C1 segment of cervical spinal cord (tissue), 14 donors: ENCODE measurements at places on chromosomes 12 and 14.

DNA sequence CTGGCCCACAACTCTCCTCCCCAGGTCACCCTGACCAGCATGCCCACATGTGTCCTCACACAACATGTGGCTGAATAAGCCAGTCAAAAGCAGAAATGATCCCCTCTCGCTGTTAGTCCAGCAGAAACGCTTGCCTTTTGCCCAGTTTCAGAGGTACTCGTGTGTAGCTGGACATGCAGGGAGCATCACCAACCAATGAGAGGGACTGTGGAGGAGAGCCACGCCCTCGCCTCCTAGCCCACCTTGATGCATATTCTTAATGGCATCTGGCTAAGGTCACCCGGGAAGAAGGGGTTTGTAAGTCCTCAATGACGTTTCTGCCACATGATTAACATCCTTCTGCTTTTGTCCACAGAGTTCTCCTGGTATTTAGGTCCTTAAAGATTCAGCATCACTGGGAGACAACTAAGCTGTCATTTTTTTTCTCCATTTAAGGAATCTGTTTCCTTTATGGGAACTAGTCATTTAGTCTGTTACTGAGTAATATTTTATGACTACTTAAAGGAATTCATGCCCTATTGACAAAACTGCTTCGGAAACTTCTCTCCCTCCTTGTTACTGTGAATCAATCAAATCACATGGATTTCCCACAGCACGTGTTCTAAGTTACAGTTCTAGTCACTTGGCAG is 134.0 kb downstream of the GCH1 start:
- DNase-seq = no peak

DNA sequence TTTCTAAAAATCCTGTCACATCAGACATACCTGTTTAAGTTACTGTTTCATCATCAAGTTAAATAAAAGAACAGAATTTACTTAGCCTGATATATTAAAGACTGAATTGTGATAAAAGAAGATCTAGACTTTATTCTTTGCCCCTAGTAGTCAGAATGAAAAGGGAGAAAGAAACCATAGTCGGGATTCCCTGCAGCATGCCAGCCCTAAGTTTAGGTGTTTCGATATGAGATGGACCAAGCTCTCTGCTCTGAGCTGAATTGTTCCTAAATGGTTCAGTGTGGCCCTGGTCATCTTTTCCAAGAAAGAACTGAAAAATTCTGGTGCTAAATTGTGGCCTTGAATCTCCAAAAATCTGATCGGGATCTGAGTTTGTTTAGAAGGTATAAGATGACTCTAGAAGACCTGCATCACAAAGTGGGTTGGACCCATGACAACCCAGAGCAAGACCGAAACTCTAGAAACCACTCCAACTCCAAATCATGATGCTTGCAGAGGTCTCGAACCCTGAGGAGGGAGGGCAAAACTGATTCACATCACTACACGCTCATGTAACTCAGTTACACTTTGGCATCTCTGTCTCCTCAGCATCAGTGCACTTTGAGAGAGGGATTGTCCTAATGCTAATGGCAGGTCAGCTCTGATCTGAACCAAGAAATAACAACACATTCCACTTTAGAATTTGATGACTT is 15.7 kb downstream of the PTGER2 start:
- no peak for DNase-seq

- no peak for DNase-seq
Observed at GRCh38 chr12:131001493-131001892, 47.8 kb downstream of the ADGRD1 start.

GRCh38 chr12:89345830-89346740 is 6.2 kb downstream of the DUSP6 start:
- no peak for DNase-seq

DNA sequence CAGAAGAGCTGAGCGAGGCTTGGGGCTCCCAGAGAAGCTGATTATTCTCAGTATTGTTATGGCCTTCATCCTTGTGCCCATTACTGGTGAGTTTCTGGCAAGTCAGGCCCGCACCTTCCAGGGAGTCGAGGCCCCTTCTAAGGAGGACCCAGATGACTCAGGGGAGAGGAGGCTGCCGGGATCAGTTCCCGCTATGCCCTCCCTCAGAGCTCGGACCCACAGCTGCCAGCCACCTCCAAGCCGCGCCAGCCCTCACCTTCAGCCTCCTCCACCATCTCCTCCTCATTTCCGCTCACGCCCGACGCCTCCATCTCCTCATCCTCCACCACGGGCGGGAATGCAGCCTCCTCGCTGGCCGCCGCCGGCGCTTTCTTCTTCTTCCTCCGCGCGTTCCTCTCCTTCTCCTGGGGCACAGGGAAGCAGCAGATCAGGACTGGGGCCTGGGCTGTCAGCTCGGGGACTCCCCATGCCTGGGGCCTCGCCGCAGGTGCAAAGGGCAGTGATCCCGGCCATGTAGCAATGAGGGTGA is 83.2 kb downstream of the RFLNA start:
- DNase-seq = no peak

DNA sequence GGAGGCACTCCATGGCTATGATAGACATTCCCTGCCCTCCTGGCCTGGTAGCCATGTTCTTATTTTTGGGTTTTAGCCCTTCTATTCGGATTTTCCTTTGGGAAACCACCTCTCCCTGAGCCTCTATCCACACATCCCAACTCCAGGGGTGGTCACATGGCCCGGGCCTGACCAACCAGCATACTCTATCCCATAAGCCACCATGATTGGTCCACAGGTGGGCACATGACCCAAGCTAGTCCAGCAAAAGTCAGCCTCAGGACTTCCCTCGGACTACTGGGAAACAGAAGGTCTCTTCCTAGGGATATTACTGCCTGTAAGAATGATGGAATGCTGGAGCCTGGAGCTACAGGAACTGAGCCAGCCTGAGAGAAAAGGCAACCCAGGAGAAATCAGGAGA is 12.5 kb downstream of the PRIMA1 start:
- no peak for DNase-seq

GRCh38 chr14:99309220-99309766 is 37.3 kb upstream of the BCL11B start:
- no peak for DNase-seq

DNA sequence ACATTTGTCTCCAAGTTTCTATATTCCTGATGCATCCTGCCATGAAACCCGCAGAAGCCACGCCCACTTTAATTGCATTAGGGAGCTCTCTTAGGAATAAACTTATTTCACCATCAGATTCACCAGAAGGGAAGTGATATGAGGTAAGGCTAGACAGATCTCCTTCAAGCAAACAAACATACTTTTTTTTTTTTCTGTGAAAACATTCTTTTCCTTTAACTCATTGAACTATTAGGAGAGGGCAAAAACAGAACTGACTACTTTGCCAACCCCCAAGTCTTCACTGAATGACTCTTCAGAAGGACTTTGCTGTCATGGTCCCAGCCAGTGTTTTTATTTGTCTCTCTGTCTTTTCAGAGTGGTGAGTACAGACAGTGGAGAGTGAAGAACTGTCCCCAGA is 48.4 kb downstream of the GTF2A1 start:
- DNase-seq = no peak

DNA sequence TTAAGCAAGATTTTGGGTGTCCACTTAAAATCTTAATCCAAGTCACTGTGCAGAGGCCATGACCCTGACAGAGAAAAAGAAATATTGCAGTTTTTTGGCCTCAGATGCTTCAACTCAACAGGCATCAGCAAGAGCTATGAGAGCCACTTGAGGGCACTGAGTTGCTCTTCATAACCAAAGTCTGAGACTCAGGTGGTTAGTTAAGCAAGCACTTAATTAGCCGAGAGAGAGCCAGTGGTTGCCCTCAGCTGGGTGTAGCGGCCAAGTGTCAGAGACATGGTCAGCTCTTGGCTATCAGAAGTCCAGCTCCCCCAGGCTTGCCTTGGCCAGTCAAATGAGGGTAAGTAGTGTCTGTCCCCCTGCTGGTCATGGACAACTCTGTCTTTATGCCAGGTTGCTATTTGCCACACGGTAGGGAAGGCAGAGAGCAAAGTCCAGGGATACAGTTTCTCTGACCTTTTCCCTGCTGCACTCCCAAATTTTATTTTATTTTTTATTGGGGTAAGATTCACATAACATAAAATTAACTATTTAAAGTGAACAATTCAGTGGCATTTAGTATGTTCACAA is 9.0 kb upstream of the KRT71 start:
- DNase-seq = no peak

DNA sequence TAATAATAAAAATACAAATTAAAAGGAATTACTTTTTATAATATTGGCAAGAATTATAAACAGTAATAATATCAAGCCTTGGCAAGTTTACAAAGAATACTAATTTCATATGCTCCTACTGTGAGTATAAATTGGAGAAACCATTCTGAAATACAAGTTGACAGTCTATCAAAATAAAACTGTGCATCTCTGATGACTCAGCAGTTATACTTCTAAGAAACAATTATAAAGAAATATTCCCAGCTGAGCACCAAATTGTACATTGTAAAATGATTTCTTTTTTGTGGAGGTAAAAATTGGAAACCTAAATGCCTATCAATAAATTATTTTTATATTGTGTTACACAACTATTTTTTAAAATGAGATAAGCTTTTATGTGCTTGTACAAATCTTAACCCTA is 35.5 kb upstream of the KCNC2 start:
- DNase-seq = no peak

GRCh38 chr14:59547310-59547709 is 29.3 kb downstream of the CCDC175 start:
- no peak for DNase-seq

GRCh38 chr12:124867401-124867930 is 3.8 kb upstream of the SCARB1 start:
- DNase-seq = no peak

DNA sequence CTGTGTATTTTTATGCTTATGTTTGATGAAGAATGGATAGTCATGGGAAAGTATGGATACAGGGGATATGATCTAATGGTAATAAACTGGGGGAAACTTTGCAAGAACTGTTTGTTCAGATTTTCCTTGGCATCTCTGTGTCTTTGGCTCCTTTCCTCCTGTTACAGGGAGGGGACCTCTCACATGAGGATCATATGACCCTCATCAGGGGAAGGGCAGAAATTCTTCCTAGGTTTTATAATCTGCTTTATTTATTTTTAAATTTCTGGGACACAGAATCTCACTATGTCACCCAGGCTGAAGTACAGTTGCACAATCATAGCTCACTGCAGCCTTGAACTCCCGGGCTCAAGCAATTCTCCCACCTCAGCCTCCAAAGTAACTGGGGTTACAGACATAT is 526.5 kb downstream of the CCER1 start:
- DNase-seq = no peak

- no peak for DNase-seq
Observed at GRCh38 chr12:125249066-125249824, 184.0 kb downstream of the AACS start.

GRCh38 chr14:61503167-61503801 is 181.9 kb downstream of the PRKCH start:
- no peak for DNase-seq

DNA sequence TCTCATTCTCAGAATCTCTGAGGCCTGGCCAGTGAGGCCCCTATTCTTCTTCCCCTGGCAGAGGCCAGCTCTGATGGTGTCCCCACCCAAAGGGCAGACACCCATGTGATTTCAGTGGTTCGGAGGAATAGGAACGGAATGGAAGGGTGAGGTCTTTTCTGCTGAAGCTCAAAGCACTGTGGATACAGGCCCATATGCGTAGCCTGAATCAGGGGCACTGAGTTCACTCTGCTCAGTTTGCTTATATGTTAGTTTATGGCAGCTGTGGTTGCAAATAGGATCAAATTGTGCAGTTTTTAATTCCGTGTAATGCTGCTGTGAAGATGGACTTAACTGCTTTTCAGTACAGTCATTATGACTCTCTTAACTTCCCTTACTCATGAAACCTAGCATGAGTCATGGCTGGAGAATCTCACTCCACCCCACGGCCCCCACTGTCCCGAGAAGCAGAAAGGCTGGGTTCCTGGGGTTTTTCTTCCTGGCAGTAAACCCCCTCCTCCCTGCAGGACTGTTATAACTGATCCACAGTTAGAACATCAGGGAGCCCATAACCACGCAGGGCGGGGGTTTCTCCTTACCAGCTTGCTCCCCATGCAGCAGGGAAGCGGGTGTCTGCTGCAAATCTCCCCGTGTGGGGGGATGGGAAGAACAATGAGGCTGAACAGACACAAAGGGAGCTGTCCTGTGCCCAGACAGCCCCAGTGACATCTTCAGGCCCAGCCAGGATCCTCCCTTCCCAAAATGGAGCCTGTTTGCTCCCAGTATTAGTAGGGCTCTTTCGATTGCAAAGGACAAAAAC is 122.7 kb downstream of the SLC38A6 start:
- no peak for DNase-seq

GRCh38 chr12:79689477-79690141 is 1.2 kb downstream of the PAWR start:
- no peak for DNase-seq

GRCh38 chr14:103834956-103835355 is 12.4 kb downstream of the PPP1R13B start:
- no peak for DNase-seq

DNA sequence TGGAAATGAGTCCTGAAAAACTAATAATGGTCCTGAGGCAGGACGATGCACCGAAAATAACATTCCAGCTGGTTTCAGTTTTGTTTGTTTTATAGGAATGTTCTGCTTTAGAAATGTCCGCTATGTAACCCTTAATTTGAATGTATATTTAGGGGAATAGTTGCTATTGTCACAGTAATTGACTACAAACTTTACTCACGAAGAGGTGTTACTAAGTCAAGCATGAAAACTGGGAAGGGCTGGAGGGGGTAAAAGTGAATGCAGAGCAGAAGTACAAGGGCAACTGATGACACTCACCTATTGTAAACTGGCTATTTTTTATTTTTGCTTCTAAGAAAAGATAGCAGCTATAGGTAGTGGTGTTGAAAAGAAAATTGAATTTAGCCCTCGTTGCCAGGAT is 230.7 kb upstream of the SYT10 start:
- DNase-seq = no peak

DNA sequence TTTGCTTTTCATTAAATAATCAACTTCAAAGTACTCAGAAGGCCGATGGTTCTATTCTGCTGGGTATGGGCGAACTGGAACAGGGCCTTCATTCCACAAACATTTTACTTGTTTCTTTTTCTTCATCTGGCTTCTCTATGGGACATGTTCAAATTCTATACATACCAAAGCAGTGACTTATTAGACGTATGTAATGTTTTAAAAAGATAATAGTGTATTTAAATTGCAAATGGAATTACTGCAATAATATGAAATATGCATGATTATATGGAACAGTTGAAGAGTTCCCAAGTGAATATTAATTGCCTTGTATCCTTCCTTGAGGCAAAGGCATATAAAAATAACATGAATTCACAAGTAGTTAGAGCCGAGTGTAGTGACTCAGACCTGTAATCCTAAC is 75.5 kb downstream of the FAR2 start:
- DNase-seq = no peak
